ENCODE measurements at places on chromosomes 2 and 18.

DNA sequence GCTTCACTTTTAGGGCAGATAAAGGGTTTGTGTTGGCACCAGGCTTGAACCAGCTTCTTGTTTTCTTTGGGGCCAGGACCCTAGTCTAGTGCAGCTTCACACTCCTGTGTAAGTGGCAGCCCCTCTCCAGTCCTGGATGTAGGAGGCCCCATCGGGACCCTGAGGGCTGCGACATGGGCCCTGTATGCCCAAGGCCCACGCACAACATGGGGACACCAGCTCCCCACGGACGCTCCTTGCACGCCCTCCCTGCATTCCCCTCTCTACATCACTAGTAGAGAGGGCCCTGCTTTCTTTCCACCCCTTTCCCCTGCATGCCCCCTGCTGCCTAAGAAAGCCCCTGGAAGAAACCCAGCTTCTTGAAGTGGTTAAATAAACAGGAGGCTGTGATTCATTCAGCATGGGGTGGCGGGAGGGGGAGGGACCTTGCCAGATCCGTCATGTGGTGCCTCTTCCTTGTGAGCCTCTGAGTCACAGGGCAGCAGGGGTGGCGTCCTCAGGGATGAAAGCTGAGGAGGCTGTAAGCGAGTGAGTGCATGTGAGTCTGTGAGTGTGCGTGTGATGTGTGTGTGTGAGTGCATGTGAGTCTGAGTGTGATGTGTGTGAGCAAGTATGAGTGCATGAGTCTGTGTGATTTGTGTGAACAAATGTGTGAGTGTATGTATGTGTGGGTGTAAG is 42.5 kb downstream of the COPS8 start:
- no peak for DNase-seq

GRCh38 chr2:7849027-7849426 is 832.8 kb upstream of the ID2 start:
- no peak for DNase-seq

- DNase-seq: no peak
Measured at GRCh38 chr2:191151331-191151730, 537 bp upstream of the STAT4 start.

GRCh38 chr18:59481436-59481835 is 122.4 kb upstream of the LMAN1 start:
- no peak for DNase-seq

DNA sequence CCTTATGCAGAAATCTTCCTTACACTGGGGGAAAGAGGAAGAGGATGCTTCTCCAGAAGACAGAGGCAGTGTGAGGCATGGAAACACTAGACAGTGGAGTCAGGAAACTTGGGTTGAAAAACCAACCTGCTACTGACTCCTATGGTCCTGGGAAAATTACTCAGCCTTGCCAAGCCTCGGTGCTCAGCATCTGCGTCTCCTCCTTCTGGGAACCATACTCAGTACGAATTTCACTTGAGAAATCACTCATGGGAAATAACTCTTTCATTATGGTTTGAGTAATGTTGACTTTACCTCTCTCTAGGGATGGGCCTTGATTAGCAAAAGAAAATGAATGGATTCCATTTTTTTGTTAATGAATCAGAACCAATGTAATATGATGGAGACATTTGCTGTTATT is 96.5 kb downstream of the KCNE4 start:
- no peak for DNase-seq

GRCh38 chr2:202009019-202009481 is 24.6 kb upstream of the FZD7 start:
- no peak for DNase-seq

- DNase-seq: no peak
Measured at GRCh38 chr2:27811768-27812167, 40.2 kb downstream of the MRPL33 start.

- no peak for DNase-seq
Measured at GRCh38 chr18:9634856-9635255, 20.5 kb upstream of the PPP4R1 start.

GRCh38 chr2:26410764-26411243 is 9.1 kb downstream of the DRC1 start:
- no peak for DNase-seq

- DNase-seq: no peak
Measured at GRCh38 chr2:6929196-6929819, 12.1 kb downstream of the RNF144A start.

DNA sequence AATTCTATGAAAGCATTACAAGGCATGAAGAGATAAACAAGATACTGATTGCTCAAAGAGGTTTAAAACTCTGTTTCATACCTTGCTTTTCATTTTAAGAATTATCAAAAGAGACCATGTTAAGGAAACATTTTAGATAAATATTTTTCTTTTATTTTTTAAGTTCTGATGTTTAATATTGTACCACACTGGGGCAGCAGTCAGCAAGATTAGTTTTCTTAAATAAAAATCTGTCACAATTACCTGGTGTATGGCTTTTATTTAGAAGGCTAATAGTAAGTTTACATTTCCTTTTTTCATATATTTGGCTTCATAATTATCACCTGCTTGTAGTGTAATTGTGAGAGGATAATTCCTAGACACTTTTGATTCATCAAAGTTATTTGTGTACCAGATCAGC is 46.4 kb downstream of the ZNF804A start:
- DNase-seq: no peak

DNA sequence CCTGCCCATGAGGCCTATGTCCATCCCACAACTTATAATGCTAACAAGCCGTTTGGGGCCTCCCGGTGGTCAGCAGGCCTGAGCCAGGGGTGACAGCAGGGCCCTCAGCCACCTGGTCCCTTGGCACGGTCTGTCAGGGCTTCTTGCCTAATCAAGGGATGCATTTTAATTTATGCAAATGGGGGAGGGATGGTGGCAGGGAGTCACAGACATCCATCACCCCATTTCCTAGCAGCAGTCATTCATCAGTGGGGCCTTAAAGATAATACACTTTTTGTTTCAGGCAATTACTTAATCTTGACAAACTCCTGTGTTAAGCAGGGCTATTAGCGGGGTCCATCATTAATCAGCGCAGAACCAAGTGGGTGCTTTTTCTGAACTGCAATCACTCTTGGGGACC is 174.5 kb downstream of the GLI2 start:
- DNase-seq: no peak

DNA sequence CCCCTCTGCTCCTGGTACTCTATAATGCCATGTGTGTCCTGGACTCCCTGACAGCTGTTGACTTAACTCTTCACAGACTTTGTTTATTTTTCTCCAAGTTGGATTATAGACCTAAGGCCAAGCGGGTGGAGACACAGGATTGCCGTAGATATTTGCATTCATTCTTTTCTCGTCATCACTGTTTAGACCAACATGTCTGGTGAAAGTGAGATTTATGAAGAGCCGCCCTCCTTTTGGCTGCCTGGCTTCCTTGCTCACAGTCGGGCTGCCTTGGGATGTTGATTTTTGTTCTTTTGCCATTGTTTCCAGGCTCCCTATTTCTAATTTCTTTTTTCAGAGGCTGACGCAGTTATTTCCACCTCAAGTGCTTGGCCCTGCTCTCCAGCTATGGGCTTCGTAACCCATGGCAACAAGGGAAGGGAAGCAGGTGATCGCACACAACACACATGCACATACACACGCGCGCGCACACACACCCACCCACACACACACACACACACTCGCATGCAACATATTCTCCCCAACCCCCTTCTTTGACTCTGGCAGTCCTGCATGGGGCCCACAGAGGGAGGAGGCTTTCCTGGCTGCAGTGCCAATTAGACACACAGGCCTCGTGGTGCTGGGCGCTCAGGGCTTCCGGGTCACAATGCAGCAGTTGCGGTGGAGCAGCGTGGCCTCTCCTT is 296.5 kb downstream of the MTX2 start:
- no peak for DNase-seq

DNA sequence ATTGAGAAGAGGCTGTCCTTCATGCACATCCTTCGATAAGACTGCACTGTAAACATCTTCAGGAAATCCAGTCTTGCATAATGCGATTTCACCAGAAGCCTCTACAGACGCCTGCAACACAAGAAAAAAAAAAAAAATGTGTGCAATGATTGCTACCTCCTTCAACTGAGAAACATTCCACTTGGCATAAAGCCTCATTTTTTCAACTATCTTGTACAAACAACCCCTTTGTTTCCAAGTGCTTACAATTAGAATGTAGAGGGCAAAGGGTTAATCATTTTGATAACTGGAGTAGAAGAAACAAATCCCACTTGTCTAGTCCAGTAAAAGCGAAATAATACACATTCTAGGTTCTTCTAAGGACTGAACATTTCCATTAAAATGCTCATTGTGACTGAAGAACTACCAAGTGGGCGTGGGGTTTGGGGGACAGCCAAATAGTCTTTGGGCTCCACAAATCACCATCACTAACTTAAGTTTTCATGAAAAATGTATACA is 29.2 kb downstream of the CDH2 start:
- DNase-seq: no peak

DNA sequence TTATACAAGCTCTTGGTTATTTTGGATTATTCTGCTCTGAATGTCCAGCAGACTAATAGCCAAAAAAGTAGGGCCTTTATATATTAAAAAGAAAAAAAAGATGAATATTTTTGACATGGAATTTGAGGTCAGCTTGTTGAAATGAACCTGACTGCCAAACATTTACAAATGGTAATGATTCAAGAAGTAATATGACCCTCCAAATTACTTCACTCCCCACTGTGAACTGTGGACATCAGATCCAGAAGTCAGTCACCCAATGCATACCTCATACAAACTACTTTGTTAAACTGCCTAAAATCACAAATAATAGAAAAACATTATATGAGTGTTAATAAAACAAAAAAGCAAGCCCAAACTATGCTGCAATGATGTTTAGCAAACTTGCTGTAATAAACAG is 10.0 kb downstream of the EPG5 start:
- no peak for DNase-seq

GRCh38 chr2:222776792-222777191 is 84.0 kb upstream of the ACSL3 start:
- no peak for DNase-seq

- no peak for DNase-seq
Measured at GRCh38 chr2:46589356-46589755, 110.0 kb downstream of the TMEM247 start.

GRCh38 chr2:38454081-38454480 is 77.0 kb upstream of the ATL2 start:
- no peak for DNase-seq

DNA sequence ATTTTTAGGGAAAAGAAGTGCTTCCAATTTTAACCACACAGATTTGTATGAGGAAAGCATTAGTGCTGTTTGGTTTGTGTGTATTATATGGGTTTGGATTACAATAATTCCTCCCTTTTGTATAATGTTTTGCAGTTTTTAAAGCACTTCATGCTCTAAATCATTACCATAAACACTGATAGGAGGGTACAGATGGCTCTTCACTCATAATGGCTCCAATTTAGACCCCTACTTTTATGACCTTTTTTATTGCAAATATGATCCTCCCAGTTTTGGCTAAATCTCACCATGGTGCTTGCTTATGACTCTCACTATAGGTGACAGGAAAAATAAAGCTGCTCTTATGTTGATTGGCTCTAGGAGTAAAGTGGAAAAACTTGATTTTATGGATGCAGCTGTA is 23.8 kb upstream of the TMEM17 start:
- DNase-seq: no peak

DNA sequence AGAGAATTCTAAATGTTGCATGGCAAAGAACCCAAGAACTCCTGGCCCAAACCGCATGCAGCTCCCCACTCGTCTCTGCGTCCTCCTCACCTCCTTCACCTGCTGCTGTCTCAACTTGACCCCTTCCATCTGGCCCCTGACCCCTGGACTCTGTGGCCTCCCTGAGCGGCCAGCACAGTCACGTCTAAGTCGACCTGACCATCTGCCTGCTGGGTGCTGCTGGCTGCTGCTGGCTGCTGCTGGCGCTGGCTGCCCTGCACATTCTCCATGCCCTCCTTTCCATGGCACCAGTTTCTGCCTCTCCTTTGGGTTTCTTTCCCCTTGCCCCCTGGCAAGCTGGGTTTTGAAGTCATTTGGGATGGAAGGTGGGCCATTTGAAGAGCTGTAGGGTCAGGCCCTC is 30.1 kb upstream of the ASB1 start:
- no peak for DNase-seq

Data from stimulated activated CD4-positive, alpha-beta T cell treated with anti-CD3 and anti-CD28 coated beads, Interleukin-15, amount 100 ng/mL, for 1 hour (primary cell).